ENCODE measurements at places on chromosomes 2 and 18.

DNA sequence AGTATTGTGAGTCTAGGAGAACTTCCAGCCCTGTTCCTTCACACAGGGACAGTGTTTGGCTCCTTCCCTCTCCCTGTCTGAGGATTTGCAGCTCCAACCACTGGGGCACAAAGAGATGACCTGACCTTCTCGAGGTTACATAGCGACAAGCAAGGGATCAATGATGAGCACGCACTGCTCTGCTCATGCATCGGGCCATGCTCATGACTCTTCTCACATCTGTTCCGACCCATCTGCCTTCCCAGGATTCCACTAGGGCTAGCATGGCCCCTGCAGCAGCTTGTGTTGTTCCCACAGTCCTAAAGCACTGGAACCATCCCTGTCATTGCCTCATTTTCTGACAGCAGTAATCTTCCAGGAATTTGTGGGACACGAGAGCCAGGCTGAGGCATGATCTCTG lies 78.8 kb upstream of the ARHGAP28 start:
- no peak overlapping the region for H3K27ac ChIP-seq
- peaks cover 22% of the 10 kb centered on the region for H3K4me1 ChIP-seq
- H3K36me3 ChIP-seq, result no peaks in the 10 kb centered on the region
- H3K4me3 ChIP-seq, result no peak overlapping the region
- no peaks in the 10 kb centered on the region for H3K27me3 ChIP-seq
- DNase-seq, result no peak

DNA sequence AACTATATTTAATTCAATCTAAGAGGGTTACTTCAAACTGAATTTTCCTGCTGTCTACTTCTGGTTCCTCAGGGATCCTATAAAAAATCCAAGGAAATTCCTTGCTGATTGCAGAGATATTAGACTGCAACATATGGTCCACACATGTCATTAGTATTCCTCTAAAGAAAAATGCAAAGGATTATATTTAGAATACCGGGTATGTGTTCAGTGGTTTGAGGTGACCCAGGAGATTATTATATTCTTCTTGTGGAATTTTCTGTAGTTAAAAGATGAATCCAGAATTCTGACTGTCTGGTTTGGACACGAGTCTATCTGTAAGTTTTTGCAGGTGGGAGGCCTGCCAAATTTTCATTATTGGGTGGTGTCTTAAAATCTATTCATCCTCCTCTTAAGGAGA lies 18.2 kb downstream of the HOXD1 start:
- H3K36me3 ChIP-seq, result no peaks in the 10 kb centered on the region
- H3K27ac ChIP-seq, result no peak overlapping the region
- peaks cover 49% of the 10 kb centered on the region for H3K27me3 ChIP-seq
- DNase-seq, result no peak
- no peaks in the 10 kb centered on the region for H3K4me1 ChIP-seq

GRCh38 chr18:51288582-51288981 lies 91.1 kb upstream of the MEX3C start:
- H3K4me1 ChIP-seq, result no peaks in the 10 kb centered on the region
- H3K4me3 ChIP-seq, result no peak overlapping the region
- no peak overlapping the region for H3K27ac ChIP-seq

DNA sequence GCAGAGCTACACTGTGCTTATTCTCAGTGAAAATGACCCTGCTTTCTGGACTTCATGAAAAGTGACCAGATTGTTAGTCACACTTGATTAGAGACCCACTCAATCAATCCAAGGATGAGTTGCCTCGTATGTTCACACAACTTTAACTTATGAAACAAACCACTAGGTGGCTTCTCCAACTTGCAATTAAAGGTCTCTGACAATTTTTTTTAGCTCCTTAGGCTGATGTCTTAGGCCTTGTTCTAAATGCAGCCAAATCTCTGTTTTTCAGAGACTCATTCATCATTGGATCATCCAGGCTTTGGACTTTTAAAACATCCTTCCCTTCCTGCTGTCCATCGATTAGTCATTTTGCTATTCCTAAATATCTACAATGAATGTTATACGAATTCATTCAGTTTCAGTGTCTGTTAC lies 63.4 kb downstream of the MREG start:
- no peak overlapping the region for H3K4me3 ChIP-seq
- H3K27me3 ChIP-seq, result no peaks in the 10 kb centered on the region
- no peak overlapping the region for H3K27ac ChIP-seq
- H3K4me1 ChIP-seq, result no peaks in the 10 kb centered on the region

DNA sequence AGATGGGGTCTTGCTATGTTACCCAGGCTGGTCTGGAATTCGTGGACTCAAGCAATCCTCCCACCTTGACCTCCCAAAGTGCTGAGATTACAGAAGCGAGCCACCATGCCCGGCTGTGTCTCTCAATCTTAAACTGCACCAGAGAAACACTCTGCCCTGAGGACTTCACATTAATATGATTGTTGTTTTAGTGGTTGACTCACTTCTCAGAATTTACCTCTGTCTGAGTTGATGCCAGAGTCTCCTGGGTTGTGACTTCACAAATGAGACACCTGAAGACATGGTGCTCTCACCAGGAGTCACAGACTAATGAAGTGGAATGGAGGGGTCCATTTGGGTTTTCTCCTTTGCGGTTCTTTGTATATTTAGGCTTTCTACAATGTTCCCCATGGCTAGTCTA lies 61.0 kb upstream of the TGIF1 start:
- no peak for DNase-seq
- no peaks in the 10 kb centered on the region for H3K36me3 ChIP-seq
- peaks cover 29% of the 10 kb centered on the region for H3K4me1 ChIP-seq
- H3K27me3 ChIP-seq, result no peaks in the 10 kb centered on the region
- no peak overlapping the region for H3K4me3 ChIP-seq

DNA sequence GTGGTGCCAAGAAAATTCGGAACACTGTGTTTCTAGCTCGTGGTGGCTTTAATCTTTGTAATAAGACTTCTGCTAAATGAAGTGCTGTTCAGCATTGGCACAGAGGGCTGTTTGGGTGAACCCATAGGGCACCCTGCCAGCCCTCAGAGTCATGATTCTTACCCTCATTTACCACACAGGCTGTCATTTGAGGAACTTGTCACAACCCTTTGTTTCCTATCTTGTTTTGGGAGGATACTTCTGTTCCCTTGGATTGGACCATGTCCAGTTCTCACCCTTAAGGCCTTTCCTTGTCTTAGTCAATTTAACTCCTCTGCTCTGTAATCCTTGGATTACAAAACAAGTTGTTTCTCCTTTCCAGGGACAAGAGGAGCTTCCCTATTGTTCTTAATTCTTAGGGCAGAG lies 225.7 kb downstream of the MTX2 start:
- DNase-seq, result no peak
- H3K27me3 ChIP-seq, result peaks cover 31% of the 10 kb centered on the region
- no peak overlapping the region for H3K4me3 ChIP-seq
- H3K27ac ChIP-seq, result no peak overlapping the region

All from neural progenitor cell (in vitro differentiated cells).